Stimulated activated CD4-positive, alpha-beta T cell treated with anti-CD3 and anti-CD28 coated beads, Interleukin-12 subunit alpha, Interleukin-12 subunit beta, amount 100 ng/mL, for 24 hours (primary cell): ENCODE measurements at places on chromosomes 11 and 22.

GRCh38 chr11:7901319-7901854 is 29.7 kb downstream of the OR10A6 start:
- no peak for DNase-seq

- no peak for DNase-seq
These were observed 143.6 kb downstream of the WNT11 start for GRCh38 chr11:76062733-76063132.

- DNase-seq = no peak
These were observed 141.7 kb upstream of the GRIA4 start for GRCh38 chr11:105468154-105468553.

GRCh38 chr22:38953577-38954413 is 3.6 kb upstream of the APOBEC3A start:
- peak; percentile 53 for DNase-seq

DNA sequence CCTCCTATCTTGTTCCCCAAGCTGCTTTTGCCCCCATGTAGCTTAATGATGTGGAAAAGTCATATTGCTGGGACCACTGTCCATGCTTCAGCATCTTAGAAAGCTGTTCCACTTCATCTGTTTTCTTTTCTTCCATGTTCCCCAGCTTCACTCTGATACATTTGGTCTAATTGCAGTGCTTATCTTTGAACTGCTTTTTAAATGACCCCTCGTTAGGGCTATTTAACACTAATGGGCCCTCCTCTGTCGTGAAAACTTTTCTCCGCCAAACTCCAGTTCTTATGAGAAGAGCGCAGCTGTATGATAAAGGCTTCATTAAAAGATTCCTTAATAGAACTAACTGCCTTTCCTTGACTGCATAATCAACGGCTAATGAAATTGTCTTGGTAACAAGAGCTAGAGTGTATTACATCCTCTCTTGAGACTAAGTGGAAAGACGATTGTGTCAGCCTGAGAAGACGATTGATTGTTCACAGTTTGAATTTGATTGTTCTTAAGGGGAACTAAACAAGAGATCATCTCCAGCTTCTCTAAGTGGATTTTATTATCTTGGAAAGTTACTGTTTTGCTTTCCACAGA is 165.0 kb upstream of the MTNR1B start:
- DNase-seq = no peak

DNA sequence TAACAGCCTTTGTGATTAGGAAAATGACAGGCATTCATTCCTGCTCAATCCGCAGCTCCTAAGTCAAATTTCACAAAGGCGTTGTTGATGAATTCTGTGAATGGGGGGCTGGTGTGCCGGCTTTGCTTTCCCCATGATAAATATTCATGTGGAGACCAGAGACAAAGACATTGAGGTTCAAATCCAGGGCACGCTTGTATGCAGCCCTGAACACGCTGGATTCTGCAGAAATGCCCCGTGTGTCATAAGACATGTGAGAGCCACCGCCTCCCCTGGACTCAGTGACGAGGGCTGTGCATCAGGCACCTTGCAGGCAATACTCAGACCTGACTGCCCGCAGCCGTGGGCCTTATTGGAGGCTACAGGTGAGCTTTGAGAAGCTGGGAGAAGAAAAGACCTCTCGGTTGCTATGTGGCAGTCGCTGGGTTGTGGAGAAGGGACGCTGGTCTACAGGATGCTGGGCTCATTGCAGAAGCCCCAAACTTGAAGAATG is 906.2 kb downstream of the BRD1 start:
- no peak for DNase-seq

GRCh38 chr22:41532908-41533825 is 11.1 kb downstream of the POLR3H start:
- peak; percentile 39 for DNase-seq

- no peak for DNase-seq
These were observed 185.4 kb upstream of the CNTN5 start for GRCh38 chr11:98835335-98835734.

DNA sequence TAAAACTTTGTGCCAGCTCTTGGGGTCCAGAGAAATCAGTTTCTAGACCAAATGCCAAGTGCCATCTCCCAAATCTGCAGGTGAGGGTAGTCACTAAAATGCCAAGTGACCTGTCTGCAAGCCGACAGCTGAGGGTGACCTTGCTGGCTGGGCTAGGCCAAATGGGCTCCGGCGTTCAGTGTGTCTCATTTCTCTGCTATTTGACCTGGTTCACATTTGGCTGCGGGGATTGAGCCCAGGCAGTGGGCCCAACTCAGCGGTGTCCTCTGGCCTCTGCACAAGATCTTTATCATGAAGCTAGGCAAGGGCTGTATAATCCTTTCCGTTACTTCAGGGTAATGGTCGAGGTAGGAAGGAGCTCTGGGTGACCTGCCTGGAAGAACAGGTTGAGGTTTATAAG is 87.5 kb downstream of the SNX19 start:
- no peak for DNase-seq

GRCh38 chr11:44621140-44621681 is 55.7 kb downstream of the CD82 start:
- DNase-seq = no peak

- DNase-seq = no peak
These were observed 81.3 kb downstream of the KIRREL3 start for GRCh38 chr11:126919147-126919823.

DNA sequence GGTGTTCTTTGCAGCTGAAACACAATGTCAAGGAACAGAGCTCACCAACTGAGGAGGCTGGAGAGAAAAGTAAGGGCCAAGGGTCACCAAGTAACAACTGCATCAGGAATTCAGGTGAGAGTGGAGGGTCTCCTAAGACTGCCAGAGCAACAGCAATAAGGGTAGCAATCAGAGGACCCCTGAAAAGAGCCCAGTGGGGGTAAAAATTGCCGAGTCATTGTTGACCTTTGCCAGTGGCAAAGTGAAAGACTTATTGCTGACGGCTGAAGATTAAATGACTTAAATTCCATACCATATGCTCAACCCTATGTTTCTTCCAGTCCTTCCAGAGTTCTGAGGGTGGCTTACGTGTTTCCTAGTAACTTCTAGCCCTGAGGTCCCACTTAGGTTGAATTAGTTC is 51.9 kb upstream of the ARHGAP42 start:
- DNase-seq = no peak

GRCh38 chr11:60334005-60334620 is 7.1 kb downstream of the MS4A6E start:
- peak; percentile 63 for DNase-seq

DNA sequence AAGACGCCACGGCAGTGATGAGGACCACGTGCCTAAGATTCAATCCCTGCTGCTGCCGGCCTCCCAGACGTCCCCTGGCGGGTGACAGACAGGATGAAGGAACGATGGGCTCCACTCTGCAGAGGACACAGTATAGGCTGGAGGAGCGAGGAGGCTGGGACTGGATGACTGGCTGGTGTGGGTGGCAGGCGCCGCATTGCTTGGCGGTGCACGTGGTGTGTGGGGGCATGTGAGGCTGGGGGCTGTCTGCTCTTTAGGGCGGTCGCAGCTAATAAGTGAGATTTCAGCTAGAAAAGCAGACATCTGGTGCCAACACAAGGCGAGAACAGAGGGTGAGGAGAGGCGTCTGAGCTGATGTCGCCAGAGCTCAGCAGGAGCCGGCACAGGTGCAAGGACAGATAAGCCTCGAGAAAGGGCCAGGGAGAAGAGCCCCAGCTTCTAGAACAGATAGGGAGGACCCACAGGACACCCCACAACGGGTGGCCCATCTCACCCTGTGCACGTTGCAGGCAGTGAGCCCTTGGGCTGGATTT is 33.2 kb downstream of the TSPAN4 start:
- DNase-seq = no peak

DNA sequence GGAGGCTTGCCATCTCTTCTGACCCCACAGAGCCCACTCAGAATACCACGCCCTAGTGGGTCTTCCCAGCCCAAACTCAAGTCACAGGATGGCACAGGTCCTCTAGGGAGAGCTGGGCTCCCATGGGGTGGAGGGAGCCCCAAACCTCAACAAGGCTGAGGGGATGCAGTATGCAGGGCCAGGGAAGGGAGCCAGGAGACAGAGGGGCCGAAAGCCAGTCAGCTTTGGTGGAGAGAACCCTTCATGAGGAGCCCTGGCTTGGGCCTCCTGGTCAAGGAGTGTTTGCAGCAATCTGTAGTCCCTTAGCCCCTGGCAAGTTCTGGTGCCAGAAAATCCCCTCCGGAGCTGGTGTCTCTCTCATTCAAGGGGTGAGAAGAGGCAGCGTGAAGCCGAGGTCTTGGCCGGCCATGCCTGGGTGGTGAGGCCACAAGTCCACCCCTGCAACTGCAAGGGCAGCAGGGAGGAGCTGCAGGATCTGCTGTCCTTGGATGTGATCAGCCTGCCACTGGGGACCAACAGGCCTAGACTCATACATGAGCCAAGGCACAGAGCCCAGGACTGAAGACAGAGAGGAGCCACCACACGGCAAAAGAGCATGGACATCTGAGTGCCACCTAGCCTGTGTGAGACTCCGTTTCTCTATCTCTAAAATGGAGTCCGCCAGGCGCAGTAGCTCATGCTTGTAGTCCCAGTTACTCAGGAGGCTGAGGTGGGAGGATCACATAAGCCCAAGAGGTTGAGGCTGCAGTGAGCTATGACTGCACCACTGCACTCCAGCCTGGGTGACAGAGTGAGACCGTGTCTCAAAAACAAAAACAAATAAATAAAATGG is 24.1 kb downstream of the NEAT1 start:
- no peak for DNase-seq

- no peak for DNase-seq
These were observed 1.1 kb upstream of the GPR83 start for GRCh38 chr11:94402355-94402754.

DNA sequence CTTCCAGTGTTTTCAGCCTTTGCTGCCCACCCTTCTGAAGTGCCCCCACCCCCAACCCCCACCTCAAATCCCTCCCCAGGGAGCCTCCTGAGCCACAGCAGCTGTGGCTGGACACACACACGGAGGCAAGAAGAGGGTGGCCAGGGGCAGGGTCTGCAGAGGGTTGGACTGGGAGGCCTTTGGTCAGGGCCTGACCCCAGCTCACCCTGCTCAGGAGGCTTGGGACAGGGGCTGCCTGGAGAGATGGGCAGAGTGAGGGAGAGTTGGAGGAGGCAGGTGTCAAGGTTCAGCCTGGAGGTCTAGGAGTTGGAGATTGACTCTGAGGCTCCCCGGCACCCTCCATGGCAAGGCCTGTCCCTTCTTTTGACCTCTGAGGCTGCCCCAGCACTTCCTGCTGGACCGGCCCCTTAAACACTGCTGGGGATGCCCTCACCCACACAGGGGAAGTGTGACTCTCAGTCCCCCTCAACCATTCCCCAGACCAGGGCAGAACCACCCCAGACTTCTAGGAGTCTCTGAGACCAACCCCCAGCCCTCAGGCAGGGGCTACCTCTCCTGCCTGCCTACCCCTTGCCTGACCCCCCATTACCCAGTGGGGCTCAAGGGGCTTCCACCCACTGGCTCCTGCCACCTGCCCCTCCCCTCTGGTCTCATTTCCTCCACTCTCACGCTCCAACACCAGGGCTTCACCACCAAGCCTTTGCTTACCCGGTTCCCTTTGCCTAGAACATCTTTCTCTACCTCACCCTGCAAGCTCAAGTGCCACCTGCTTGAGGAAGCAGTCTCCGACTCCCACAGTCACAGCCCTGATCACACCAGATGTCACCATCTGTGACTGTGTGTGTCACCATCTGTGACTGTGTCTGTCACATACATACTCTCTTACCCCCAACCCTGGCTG is 8.6 kb downstream of the ARAP1 start:
- DNase-seq = no peak

- no peak for DNase-seq
These were observed 179.1 kb upstream of the E2F8 start for GRCh38 chr11:19419808-19420207.

GRCh38 chr11:114169321-114169749 is 109.8 kb downstream of the ZBTB16 start:
- DNase-seq = no peak

GRCh38 chr11:62725646-62726045 is 1.6 kb downstream of the HNRNPUL2 start:
- DNase-seq = no peak

DNA sequence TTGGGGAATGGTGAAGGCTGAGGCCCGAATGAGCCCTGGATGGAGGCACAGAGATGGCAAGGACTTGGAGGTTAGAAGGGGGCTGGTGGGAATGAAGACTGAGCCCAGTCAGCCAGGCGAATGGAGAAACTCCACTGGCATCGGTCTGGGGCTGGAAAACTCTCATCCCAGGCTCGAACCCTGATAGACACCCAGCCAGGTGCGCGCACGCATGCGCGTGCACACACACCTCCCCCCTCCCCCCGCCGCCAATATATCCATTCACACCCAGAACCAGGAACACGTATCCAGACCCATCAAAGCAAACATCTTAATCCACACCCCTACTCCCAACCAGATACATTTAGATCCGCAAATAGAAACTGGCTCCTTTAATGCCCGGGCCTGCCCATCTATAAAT is 139.3 kb downstream of the CEP164 start:
- DNase-seq = no peak

- DNase-seq = no peak
These were observed 16.7 kb downstream of the TAB1 start for GRCh38 chr22:39416319-39416718.
